ENCODE measurements at places on chromosomes 5 and 9. TPM values are rescaled to one million over a fixed set of nuclear protein-coding genes. Genes with fewer than 3 reads are reported as not detected.

ELOVL7 gene
- total RNA-seq = 28.0 TPM

LCP2 gene
- total RNA-seq = 53.8 TPM

SERF1B gene
- 39.6 TPM for total RNA-seq

SCGB3A1 gene
- not detected for total RNA-seq

SLC34A3 gene
- not detected for total RNA-seq

FAM151B gene
- 4.4 TPM for total RNA-seq

FLT4 gene
- 5.9 TPM for total RNA-seq

CSF1R gene
- 35.4 TPM for total RNA-seq

PPP3R2 gene
- not detected for total RNA-seq

MSX2 gene
- total RNA-seq = 0.44 TPM

JAKMIP2 gene
- 10.6 TPM for total RNA-seq

FOXI1 gene
- 0.44 TPM for total RNA-seq

CYSRT1 gene
- not detected for total RNA-seq

SH3PXD2B gene
- total RNA-seq = 52.6 TPM

DIPK1B gene
- total RNA-seq = 9.4 TPM

NR5A1 gene
- not detected for total RNA-seq

UBAC1 gene
- 48.6 TPM for total RNA-seq

MINAR2 gene
- not detected for total RNA-seq

CDKN2B gene
- 18.2 TPM for total RNA-seq

FBLL1 gene
- not detected for total RNA-seq

C5orf52 gene
- total RNA-seq = not detected

CAAP1 gene
- total RNA-seq = 7.5 TPM
